ENCODE measurements at places on chromosomes 6 and 20. TPM values are rescaled to one million over a fixed set of nuclear protein-coding genes. Genes with fewer than 3 reads are reported as not detected.

The CALHM4 gene
- polyA plus RNA-seq = not detected

DNA sequence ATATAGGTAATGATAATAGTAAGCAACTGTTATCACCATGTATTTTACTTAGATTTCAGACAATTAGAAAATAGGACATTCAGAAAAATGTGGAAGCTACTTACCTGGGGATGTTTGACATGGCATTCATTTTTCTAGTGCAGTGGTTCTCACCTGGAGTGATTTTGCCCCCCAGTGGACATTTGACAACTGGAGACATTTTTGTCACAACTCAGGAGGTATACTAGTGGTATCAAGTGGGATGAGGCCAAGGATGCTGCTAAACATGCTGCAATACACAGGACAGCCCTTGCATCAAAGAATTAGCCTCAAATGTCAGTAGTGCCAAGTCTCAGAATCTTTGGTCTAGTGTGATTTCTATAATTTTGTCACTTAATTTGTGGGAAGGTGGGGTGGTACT lies 36.1 kb downstream of the NUS1 start:
- no peak for DNase-seq

- no peak for DNase-seq
Observed at GRCh38 chr6:12228447-12229146, 61.6 kb upstream of the EDN1 start.

The MRAP2 gene
- 9.3 TPM for polyA plus RNA-seq

GRCh38 chr6:56909115-56909907 lies 45.6 kb upstream of the BEND6 start:
- no peak for DNase-seq

The PTK6 gene
- 0.07 TPM for polyA plus RNA-seq

The SIRT5 gene
- polyA plus RNA-seq = 15.7 TPM

- no peak for DNase-seq
Observed at GRCh38 chr6:138640028-138640427, 133.5 kb upstream of the CCDC28A start.

- peak; percentile 70 for DNase-seq
Observed at GRCh38 chr6:26033085-26033940, 53.9 kb upstream of the HFE start.

DNA sequence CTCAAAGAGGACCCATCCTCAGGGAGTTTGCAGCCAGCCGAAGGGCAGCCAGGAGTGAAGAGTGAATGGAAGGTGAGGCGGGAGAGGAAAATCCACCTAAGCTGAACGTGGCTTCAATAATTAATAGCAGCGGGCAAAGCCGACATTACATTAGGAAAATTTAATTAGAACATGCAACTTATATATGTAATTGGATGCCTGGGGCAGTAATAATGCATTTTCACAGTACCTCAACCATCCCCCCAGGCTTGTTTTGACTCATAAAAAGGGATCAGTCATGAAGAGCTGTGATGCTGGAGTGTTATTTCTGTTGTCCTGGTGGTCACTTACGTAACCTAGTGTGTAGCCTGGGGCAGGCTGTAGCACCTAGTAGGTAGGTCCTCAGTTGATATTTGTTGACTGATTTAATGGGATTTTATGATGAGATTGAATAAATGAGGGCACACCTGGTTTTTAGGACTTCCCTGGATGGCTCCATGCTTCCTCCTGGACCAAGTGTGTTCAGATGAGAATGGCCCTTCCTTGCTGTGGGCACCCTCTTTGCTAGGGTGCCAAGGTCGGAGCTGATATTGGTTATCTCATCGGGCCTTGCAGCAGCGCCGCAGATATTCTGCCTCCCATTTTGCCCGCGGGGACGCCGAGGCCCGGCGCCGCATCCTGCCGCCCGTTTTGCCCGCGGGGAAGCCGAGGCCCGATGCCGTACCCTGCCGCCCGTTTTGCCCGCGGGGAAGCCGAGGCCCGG lies 128.8 kb downstream of the CDH26 start:
- DNase-seq = no peak

DNA sequence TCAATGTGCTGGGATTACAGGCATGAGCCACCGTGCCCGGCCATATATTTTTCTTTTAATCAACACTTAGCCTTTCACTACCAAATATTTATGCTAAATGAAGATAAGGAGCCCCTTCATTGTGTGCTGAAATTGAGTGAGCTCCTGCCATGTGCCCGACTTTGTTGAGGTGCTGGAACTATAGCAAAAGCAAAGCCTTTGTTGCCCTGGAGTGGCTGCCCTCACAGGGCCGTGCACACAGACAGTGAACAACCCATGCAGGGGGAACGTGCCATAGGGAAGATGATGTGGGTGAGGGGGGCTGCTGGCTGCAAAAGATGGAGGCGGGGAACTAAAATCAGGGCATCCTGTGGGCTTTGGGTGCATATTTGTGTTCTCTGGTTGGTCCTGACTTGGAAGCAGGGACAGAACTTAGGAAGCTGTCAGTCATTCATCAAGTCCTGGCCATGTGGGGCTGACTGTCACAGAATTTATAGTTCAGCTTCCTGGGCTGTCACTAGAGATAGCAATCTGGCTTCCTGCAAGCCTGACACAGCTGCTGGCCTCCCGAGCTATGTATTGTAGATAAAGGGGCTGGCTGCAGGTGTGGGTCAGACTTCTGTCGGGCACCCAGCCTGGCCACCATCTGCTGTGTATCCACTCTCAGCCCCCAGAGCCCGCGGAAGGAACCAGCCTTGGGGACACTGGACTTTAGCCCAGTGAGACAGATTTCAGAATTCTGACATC lies 56.8 kb upstream of the MPC1 start:
- DNase-seq = no peak

GRCh38 chr6:74879234-74879633 lies 326.6 kb downstream of the COL12A1 start:
- DNase-seq = no peak

DNA sequence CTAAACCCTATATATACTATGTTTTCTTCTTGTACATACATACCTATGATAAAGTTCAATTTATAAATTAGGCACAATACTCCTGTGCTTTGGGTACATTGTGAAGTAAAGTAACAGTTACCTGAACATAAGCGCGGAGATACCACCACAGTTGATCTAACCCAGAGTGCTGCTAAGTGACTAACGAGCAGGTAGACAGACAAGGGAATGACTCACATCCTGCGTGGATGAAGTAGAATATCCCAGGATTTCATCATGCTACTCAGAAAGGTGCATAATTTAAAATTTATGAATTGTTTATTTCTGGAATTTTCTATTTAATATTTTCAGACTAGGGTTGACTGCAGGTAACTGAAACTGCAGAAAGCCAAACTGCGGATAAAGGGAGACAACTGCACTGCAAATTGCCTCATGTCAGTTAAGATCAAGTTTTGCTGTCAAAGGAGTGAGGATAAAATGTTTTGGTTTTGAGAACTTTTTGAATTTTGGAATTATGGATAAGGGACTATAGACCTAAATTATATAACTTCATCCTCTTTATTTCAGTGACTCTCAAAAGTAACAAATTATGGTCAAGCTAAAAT lies 14.4 kb downstream of the MKKS start:
- no peak for DNase-seq

- DNase-seq = peak; percentile 3
Observed at GRCh38 chr6:127938701-127939100, 37.8 kb upstream of the THEMIS start.

- no peak for DNase-seq
Observed at GRCh38 chr6:44269178-44269920, 901 bp upstream of the TMEM151B start.

DNA sequence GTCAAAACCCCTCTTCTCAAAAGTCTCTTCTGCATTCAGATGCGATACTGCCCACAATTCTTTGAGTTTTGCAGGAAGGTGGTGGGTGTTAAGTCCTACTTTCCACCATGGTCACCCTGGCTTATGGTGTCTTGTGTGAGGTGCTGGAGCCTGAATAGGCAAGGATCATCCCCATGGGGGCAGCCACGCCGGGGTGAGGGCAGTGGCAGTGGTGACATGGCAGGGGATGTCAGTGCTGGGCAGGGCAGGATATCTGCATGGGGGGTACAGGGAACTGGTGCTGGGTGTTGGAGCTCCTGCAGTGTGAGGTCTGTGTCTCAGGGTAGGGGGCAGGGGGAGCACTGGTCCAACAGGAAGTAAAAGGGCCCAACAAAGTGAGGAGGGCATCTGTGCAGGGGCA lies 2.3 kb downstream of the MAS1 start:
- DNase-seq = no peak

The TLDC2 gene
- not detected for polyA plus RNA-seq

The DYNLT2 gene
- polyA plus RNA-seq = 7.2 TPM

DNA sequence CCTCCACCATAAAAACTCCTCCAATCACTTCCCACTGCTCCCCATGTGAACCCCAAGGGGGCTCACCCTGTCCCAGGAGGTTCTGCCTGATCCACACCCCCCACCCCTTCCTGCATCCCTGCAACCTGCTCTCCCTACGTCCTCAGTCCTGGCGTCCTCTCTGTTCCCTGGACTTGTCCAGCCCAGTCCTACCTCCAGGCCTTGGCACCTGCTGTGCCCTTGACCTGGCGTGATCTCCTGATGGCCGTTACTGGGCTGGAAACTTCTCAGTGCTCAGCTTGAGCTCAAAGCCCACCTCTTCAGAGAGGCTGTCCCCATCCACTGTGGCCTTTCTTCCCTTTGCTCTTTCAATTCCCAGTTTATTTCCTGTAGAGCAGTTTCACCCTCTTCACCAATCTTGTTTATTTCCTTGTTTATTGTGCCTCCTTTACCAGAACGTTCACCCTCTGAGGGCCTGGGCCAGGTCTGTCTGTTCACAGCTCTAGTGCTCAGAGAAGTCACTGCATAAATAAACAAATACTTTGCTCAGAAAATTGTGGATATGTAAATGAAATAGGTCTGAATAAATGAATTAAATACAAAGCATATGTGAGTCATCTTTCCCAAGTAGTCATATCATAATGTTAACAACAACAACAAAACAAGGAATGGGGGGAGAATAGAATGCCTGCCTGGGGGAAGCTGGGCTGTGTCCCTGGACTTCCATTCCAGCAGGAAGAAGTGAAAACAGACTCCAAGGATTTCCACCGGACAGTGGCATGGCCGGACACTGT lies 175.7 kb upstream of the SULF2 start:
- no peak for DNase-seq

The SOX4 gene
- 0.04 TPM for polyA plus RNA-seq

- DNase-seq = no peak
Observed at GRCh38 chr6:36209606-36210005, 13.1 kb downstream of the BRPF3 start.

DNA sequence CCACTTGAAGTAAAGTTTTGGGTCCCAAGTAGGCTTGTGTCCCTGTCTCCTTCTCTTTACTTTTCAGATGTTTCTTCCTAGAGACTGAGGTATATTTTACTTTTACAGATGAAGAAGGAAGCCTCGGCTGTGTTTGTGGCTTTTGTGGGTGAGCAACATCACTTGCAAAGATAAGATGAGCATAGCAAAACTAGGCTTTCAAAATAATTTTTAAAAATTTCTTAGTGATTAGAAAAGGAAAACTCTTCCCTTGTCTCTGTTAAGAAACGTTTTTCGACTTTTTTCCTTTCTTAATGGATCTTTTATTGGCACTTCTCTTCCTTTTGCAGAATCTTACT lies 7.6 kb downstream of the PTPN1 start:
- no peak for DNase-seq

GRCh38 chr6:35735452-35735851 lies 1.4 kb upstream of the ARMC12 start:
- no peak for DNase-seq

GRCh38 chr6:8102122-8102958 lies at the start of gene EEF1E1:
Gene EEF1E1, minus strand, starts transcription at chr6:8102548. Its CDS starts 27 bp downstream, at chr6:8102521.
- peak; percentile 99 for DNase-seq

GRCh38 chr6:17219098-17219497 lies 62.1 kb upstream of the RBM24 start:
- no peak for DNase-seq

The FYN gene
- 19.3 TPM for polyA plus RNA-seq

The DDAH2 gene
- 36.2 TPM for polyA plus RNA-seq

The CPNE5 gene
- polyA plus RNA-seq = not detected

DNA sequence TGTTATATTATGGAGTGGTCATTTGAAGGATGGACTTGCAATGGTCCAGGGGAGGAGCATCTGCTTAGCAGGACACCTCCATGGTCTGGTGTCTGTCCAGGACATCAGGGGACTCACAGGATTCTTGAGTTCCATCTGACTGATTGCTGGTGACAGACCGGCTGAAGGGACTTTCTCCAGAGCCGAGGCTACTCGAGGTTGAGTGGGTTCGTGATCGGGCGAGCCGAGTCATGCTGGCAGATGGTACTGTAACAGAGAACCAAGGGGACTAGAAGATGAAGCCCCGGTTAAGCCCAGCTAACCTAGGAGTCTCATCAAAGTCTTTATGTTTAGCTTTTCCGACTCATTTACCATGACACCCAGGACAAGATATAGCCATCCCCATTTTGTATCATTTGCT lies 7.5 kb upstream of the SLA2 start:
- no peak for DNase-seq

The MAN1A1 gene
- polyA plus RNA-seq = 47.5 TPM

The MUC21 gene
- not detected for polyA plus RNA-seq

- no peak for DNase-seq
Observed at GRCh38 chr6:38429546-38429945, 210.2 kb downstream of the BTBD9 start.

The RAB32 gene
- polyA plus RNA-seq = 8.6 TPM

DNA sequence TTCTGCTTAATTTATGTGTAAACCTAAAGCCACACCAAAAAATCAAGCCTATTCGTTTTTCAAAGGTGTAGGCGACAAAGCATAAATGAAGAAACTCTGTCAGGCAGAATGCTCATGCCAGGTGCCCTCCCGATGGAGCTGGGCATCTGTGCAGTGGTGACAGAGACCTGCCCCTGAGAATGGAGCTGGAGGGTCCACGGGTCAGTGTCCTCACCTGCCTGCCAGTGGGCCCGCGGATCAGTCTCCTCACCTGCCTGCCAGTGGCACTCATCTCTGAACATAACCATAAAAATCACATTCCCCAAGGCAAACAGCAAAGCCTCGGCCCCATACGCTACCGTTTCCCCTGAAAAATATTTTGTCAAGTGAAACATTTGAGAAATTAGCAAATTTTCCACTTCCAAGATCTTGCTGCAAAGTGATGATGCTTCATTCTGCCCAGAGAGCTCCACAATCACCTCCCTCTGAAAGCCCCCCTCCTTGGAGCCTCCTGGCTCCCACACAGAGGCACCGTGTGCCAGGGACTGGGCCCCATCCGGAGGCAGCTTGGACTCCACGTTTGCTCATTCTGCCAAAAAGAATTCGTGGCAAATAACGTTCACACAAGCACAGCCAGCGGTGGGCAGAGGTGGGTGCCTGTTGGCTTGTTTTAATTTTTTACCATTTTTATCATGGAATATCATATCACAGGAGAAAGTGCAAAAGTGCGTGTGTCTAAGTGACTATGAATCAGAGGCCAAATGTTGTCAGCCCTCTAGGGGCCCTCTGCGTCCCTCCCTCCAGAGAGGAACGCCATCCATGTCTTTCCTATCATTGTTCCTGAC lies 88.8 kb downstream of the YTHDF1 start:
- no peak for DNase-seq

The FAM209A gene
- not detected for polyA plus RNA-seq

The CALHM6 gene
- polyA plus RNA-seq = not detected

DNA sequence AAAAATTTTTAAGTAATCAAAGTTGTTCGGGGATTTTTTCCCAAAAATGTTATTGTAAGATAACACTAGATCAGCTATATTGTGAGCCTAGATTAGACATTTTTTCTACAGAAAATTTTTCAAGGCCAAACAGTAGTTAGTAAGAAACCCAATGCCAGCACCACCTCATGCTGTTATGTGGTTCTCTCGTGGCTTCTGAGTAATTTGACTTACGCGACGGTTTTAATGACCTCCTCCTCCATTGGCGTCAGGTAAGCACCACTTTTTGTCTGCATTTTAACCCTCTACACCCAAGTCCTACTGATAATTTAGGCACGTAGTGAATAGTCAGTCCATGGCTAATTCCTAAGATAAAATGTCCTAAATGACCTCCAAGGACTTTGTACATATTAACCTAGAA lies 9.7 kb downstream of the RPS6KA2 start:
- no peak for DNase-seq

The EDN3 gene
- polyA plus RNA-seq = not detected

The PTPRT gene
- not detected for polyA plus RNA-seq

The ROMO1 gene
- polyA plus RNA-seq = 559 TPM

Data from K562 (cell line).